ENCODE measurements at places on chromosomes 2 and 18.

- no peak for DNase-seq
These were observed 65.2 kb downstream of the GBX2 start for GRCh38 chr2:236102971-236103370.

- no peak for DNase-seq
These were observed 9.5 kb downstream of the DGKD start for GRCh38 chr2:233363744-233364235.

DNA sequence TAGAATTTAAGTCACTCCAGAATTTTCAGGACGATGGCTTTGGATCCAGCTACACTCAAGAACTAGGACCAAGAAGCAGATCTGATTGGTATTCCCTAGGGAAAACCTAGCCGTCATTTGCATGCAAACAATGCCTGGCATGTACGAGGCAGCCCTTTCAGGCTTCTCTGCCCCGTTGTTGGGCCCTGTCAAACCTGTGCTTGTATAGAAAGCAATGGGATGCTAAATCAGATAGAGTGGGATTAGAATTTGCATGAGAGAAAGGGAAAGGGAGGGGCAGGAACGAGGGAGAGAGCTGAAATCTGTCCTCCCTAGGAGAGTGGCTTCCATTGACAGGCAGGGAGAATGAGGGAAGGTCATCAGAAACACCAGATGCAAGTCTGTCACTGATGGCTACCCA lies 28.6 kb downstream of the ARID5A start:
- DNase-seq = no peak

DNA sequence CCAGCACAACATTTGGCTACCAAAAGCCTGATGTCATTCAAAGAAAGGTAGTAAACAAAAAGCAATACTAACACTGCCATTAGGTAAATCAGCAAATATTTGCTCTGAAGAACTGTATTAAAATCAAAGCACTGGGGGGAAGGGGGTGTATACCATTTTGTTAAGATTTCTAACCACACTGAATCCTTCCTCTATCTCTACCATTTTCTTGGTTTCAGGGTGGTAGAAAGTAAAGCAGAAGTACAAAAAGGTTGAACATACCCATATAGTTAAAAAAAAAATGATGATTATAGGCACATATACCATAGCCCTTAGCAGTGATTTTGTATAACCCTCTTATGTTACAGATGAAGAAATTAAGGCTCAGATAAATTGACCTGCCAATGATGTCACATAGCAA lies 437.6 kb downstream of the ZEB2 start:
- no peak for DNase-seq

DNA sequence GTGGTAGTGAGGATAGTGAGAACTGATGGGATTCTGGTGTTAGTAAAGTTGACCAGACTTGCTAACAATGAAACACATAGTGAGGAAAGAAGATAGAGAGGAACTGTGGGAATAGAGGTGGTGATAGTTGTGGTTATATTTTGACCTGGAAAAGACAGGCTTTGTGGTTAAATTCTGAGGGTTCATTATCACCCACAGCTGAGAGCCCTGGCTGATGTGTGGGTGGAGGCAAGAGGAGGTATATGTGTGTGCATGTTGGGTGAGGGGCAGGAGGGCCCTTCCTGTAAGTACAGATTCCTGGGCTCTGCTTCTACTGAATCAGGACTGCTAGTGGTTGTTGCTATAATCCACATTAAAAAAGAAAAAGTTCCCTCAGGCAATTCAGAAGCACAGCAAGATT lies 26.2 kb upstream of the TMEM163 start:
- no peak for DNase-seq

DNA sequence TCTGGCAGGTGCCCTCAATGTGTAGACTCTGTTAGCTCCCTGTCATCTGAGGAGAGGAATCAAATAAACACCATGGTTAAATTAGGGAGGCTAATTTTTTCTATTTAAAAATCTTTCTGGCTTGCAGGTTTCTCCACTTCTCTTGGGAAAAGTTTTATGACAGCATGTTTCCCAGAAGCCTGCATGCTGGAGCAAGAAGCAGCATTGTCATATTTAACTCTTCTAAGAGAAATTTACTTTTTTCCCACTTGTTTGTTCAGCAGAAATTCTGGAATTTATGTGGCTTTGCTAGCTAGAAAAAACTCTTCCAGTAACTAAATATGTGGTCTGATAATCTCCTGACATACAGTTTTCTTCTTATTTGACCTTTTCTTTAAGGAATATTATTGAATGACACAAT lies 230.5 kb downstream of the PARD3B start:
- DNase-seq = no peak

DNA sequence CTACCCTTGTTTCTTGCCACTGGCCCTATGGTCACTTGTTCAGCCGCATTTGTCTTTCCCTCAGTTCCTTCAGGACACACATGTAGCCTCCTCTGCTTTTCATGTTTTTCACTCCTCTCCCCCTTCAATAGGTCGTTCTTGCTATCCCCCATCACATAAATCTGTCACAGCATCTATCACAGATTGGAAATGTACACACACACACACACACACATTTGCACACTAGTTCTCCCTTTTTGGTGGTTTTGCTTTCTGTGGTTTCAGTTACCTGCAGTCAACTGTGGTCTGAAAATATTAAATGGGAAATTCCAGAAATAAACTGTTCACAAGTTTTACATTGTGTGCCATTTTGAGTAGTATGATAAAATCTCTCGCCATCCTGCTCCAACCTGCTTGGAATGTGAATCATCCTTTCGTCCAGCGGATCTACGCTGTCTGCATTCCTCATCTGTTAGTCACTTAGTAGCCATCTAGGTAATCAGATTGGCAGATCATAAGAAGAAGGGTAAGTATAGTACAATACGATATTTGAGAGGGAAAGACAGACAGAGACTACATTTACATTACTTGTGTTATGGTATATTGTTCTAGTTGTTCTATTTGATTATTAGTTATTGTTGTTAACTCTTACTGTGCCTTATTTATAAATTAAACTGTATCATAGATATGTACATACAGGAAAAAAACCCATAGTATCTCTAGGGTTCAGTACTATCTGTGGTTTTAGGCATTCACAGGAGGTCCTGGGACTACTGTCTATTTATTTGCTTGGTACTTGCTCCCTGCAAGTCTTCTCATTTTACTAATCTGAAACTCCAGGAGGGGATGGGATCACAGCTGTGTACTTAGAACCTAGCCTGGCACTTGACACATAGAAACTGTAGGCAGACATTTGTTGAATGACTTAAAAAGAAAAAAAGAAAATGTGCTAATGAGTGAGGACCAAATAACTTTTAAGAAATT lies 86.1 kb upstream of the PNPT1 start:
- DNase-seq = no peak

- DNase-seq = no peak
These were observed 123.5 kb upstream of the ZFP36L2 start for GRCh38 chr2:43349904-43350303.

GRCh38 chr2:23563151-23563550 lies 178.2 kb downstream of the KLHL29 start:
- DNase-seq = no peak

- peak; percentile 7 for DNase-seq
These were observed 516.7 kb downstream of the NR4A2 start for GRCh38 chr2:155815851-155816250.

GRCh38 chr18:13107074-13107473 lies 111.5 kb upstream of the LDLRAD4 start:
- no peak for DNase-seq

GRCh38 chr2:126930970-126931590 lies 32.4 kb downstream of the TEX51 start:
- DNase-seq = no peak

GRCh38 chr2:71947809-71948208 lies 199.9 kb downstream of the CYP26B1 start:
- no peak for DNase-seq

- DNase-seq = no peak
These were observed 24.1 kb upstream of the FZD7 start for GRCh38 chr2:202009581-202009980.

DNA sequence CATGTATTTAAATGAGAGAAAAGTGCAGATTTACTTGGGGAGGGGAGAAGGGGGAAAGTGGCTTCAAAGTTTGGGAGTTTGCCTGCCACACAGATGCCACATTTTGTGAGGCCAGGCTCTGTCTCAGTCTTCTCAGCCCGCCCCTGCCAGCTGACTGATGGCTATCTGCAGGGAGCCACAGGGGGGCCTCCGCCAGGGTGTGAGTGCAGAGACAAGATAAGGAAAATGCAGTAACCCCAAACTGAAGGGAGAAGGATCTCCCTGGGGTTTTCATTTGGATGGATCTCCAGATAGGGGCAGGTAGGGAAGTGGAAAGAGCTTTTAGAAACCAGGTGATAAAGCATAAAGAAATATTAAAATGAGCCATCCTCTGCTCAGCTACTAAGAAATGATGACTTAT lies 128.8 kb downstream of the ZNF521 start:
- DNase-seq = no peak

DNA sequence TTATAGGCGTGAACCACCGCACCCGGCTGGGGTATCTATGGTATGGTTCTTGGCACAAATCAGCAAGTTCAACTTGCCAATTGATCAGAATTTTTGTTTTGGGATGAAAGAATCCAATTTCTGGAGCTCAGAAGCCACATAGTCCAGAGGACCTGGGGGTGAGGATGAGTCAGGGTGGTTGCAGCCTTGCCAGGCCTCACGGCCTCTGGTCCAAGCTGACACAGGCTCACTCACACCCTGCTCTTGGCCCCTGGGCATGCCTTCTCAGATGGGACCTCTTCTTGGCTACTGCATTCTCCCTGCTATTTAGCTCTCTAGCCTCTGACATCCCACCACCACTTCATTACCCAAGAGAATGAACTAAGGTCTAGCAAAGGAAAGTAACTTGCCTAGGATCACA lies 16.3 kb downstream of the CAPG start:
- DNase-seq = no peak

- no peak for DNase-seq
These were observed 10.8 kb upstream of the ARHGEF4 start for GRCh38 chr2:130825966-130826253.

GRCh38 chr2:98909317-98910211 lies 26.5 kb downstream of the CRACDL start:
- peak; percentile 87 for DNase-seq

DNA sequence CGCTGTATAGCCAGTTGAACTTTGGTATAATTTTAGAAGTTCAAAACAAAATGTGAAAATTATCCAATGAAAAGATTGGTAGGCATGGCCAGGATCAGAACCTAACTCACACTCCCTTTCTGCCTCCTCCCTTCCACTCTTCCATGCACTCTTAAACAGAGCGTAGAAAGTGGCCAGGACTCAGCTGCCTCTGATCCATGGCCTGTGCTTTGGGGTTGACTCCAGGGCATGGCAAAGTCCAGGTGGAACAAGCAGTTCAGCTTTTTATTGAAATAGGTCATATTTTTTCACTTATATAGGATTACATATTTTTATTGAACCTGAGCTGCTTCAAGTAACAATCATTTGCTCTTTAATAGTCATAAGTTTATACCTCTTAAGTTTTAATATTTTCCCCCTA lies 26.2 kb downstream of the INPP1 start:
- DNase-seq = no peak

DNA sequence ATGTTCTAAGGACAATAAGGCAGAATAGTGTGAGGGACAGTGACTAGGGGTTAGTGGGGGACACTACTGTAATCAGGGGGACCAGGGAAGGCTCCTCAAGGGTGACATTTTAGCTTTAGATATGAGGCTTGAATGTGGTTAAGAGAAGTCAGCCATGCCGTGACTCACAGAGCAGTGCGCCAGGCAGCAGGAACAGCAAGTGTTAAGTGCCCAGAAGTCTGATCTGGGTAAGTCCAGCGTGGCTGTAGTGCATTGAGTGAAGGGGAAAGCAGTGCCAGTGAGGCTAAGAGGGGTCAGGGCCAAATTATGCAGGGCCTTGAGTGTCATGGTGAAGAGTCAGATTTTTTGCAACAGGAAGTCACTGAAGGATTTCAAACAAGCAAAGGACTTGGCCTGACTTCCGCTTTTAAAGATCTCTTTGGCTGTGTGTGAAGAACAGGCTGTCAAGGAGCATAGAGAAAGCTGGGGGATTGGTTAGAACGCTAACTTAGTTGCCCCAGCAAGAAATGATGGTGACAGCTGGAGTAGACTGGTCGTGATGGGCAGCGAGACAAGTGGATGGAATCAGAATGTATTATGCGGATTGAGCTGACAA lies 151.5 kb downstream of the MSH2 start:
- DNase-seq = no peak

- no peak for DNase-seq
These were observed 46.1 kb upstream of the PKDCC start for GRCh38 chr2:42001711-42002201.

GRCh38 chr18:33817096-33817495 lies 239.1 kb downstream of the ASXL3 start:
- DNase-seq = no peak

GRCh38 chr2:31511376-31511775 lies 69.4 kb downstream of the SRD5A2 start:
- DNase-seq = no peak

- DNase-seq = no peak
These were observed 59.3 kb downstream of the ETAA1 start for GRCh38 chr2:67456428-67456827.

- DNase-seq = no peak
These were observed 17.8 kb downstream of the ARHGAP15 start for GRCh38 chr2:143146815-143147530.

DNA sequence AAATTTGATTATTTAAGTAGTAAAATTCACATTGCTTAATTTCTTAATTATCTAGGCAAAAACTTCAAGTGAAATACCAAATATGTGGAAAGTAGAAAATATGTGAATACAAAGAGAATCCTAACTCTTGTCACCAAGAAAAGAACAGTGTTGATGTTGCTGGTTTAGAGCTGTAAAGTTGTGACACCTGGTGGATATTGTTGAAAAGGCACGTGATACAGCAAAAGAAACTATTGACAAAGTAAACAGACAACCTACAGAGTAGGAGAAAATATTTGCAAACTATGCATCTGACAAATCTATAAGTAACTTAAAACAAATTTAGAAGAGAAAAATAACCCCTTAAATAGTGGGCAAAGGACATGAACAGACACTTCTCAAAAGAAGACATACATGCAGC lies 25.6 kb upstream of the ZC3H15 start:
- DNase-seq = no peak

DNA sequence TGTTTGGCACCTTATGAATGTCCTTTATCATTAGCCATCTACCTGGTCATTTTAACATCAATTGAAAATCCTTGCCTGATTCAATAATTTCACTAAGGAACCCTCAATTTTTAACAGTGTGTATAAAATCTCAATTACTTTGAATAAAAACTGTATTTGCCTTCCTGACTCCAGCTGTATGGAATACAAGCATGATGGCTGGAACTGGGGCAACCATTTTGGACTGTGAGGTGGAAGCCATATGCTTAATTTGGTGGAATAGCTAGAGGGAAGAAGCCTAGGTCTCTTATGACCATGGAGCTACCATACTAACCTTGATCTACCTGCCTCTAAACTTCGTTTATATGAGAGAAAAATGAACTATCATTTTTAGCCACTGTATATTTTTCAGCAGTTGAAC lies 12.5 kb upstream of the RTN4 start:
- no peak for DNase-seq

DNA sequence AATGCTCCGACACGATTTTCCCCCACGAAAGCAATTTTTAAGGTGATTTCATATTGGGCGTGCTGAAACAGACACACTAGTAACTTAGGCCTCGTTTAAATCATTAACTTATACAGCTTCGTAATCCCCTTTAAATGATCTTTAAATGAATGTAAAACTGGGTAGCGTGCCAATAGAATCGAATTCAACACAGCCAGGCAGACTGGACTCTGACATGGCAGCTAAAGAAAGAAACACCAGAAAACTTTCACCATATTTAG lies 2.4 kb upstream of the ID2 start:
- no peak for DNase-seq
